ENCODE measurements at places on chromosomes 2 and 18.

DNA sequence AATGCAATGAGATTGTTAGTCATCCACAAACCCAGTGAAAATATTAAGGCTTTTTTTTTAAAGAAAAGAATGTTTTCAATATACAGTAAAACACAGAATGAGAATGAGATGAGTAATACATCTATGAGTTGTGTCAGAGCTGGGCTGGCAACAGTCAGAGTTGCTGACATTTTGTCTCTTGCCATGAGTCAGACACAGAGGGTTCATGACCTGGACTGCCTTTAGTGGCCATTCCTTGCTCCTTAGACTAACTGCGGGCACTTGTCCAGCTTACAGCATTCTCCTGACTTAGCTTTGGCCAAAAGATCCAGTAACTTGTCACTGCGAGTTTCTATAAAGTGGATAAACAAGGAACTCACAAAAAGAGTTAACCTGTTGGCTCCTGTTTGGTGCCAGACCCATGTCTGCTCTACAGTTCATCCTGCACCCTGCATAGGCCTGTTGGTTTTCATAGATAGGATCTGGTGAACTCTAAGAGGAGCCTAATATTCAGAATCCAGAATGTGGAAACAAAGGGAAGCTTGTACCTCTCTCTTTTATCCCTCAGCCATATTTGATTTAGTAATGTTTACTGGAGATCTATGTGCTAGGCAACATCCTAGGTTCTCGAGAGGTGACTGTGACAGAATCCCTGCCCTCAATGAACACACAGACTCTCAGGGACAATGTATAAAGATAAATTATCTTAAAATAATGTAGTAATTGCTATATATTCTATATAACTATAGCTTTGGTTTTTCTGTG, 391.5 kb upstream of the VWC2L start:
- DNase-seq, result peak; percentile 97

- DNase-seq, result no peak
These were observed 1.7 kb downstream of the PFN4 start for GRCh38 chr2:24121469-24121868.

DNA sequence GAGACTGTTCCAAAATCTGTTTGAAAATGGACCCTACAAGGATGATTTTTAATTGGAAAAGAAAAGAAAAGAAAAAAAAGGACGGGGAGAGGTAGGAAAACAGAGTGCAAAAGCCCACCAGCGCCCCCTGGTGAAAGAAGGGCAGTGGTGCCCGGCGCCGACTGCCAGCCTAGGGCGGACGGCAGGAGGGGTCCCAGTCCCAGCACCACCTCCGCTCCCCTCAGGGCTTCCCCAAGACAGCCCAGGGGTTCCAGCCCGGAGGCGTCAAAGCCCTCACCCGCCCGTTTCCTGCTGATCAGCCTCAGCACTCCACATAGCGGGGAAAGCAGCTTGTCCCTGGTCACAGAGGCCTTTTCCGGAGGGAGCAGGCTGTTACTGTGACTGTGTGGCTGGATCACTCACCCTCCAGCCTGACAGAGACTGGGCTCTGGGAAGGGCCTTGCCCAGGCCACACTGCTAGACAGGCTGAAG, 213.9 kb downstream of the TFCP2L1 start:
- no peak for DNase-seq

DNA sequence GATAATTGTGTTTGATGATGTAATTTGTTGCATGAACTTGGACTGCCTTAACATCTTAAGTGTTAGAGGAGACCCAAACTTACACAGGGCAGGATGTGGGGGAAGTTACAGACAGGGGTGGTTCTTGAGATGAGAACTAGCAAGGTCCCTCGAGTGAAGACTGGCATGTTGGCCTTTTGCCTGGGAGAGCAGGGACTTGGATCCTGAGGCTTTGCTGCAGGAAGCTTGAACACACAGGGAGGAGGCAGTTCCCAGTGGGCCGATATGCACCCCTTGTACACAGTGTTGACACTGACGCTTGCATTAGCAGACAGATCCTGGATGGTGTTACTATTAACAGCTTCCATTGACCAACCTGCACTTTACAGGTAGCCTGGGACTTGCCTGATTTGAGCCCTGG, 47.5 kb downstream of the CHRNA1 start:
- no peak for DNase-seq

GRCh38 chr18:45957100-45957499, 10.0 kb downstream of the EPG5 start:
- no peak for DNase-seq
